ENCODE measurements at places on chromosomes 11 and 22.

- no peak for DNase-seq
Observed at GRCh38 chr22:50091092-50091768, 1.4 kb downstream of the MOV10L1 start.

DNA sequence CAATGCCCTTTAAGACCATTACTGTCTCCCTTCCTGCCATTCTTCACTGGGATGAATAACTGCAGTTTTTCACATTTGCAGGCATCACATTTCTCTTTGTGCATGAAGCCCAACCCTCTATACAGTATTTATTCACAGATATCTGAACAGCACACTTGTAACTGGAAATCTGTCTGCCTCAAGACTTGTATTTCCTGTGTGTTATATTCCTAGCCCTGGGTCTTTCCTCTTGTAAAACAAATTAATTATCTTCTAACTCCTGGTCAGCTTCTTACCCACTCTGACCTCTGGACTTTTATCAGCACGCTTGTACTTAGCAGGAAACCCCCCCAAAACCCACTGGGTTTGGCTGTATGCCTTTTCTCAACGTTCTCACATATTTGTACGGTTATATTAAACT, 2.0 kb downstream of the CSRP3 start:
- no peak for DNase-seq

GRCh38 chr11:201966-202365, 5.2 kb downstream of the BET1L start:
- no peak for DNase-seq

DNA sequence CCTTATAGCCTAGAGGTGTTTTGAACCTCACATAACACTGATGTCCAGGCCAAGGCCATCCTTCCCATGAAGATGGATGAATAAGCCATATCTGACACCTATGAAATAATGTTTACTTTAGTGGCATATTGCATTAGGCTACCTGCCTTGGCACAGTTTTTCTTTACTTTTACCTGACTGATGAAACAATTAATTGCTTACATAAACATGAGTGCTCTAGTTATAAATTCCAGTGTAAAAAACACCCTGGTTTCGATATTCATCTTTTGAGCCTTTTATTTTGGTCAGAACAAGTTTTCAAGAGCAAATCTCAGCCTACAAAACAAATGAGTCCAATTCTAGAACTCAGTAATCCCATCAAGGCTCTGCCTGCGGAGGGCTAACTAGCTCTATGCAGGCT, 7.0 kb upstream of the HBE1 start:
- peak; percentile 81 for DNase-seq

GRCh38 chr11:115739146-115739545, 234.9 kb upstream of the CADM1 start:
- DNase-seq = no peak

DNA sequence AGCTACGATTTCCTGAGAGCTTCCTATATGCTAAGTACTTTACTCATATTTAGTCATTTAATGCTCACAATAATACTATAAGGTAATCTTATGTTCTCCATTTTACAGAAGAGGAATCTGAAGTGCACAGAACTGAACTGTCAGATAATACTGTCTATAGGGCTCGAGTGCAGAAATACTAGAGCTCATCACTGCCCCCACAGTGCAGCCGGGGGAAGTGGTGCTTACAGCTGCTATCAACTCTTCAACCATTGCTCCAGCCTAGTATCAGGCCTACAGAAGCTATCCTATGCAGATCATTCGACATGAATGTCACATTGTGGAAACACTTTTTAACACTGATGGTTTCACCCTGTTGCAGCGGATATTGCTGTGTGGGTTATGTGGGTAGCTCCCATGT, 929.9 kb downstream of the NTM start:
- DNase-seq = no peak

DNA sequence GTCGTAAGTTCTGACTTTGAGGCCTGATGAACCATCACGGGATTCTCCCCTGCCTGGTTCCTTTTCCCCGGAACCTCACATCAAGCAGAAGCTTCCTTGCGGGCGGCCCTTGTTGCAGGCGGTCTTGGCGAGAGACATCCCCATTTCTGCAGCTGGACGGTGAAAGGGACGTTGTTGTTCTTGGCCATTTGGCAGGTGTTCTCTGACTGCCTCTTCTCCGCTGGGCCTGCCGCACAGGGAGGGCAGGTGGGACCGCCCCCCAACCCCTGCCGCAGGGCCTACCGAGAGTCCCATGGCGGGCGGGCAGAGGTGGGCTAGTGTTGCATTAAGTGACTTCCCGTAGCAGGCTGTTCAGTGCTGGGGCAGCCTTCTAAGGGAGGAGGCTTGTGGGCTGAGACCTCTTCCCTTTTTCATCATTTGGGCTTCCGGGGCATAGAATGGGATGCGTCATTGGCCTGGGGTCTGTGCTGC, 26.9 kb upstream of the GRAMD4 start:
- DNase-seq = no peak

- no peak for DNase-seq
Observed at GRCh38 chr22:21904250-21904789, 36.9 kb upstream of the MAPK1 start.

DNA sequence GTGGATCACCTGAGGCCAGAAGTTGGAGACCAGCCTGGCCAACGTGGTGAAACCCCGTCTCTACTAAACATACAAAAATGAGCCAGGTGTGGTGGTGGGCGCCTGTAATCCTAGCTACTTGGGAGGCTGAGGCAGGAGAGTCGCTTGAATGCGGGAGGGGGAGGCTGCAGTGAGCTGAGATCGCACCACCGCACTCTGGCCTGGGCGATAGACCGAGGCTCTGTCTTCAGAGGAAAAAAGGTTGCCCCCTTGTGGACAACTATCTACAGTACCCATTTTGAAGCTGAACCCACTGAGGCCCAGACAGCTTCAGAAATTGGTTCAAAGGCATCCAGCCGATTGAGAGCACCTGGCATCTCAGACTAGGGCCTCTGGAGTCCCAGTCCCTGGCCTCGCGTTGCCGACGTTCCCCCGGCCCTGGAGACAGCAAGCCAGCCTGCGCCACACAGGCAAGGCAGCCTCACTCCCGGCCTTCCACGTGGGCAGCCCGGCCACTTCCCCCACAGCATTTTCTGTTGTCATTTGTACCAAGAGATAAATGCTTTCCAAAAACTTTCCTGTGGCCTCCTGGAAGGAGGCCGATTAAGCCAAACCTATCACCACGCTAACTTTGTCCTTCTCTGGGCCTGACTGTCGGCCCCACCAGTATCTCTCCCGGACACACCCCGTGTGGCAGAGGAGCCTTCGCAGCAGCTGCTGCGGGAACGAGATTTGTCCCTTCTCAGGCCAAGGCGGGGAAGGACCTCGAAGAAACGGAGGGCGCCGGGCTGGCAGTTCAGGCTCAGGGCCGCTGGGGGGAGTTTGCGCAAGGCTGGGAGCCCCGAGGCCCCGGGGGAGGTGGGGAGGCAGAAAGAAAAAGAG, 82.8 kb downstream of the FLI1 start:
- DNase-seq = no peak

DNA sequence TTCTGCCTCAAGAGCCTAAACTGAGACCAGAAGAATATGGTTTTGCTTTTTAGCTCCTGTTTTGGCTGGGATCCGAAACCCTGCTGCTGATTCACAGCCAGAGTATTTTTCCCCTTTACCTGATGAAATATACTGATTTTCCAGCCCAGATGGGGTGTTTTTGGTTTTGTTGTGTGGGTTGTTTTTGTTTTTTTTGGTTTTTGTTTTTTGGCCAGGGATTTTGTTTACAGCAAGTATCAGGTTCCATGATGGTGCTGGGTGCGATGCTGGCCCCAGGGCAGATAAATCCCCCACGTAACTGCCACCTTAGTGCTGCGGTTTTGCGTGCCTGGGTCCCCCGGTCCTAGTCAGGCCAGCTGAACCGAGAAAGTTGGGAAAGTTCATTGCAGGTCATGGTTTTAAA, 103.7 kb downstream of the ZBTB16 start:
- no peak for DNase-seq

- DNase-seq = no peak
Observed at GRCh38 chr11:71208011-71208774, 44.2 kb downstream of the SHANK2 start.

- DNase-seq = no peak
Observed at GRCh38 chr22:23470811-23471389, 109.2 kb downstream of the IGLL1 start.

DNA sequence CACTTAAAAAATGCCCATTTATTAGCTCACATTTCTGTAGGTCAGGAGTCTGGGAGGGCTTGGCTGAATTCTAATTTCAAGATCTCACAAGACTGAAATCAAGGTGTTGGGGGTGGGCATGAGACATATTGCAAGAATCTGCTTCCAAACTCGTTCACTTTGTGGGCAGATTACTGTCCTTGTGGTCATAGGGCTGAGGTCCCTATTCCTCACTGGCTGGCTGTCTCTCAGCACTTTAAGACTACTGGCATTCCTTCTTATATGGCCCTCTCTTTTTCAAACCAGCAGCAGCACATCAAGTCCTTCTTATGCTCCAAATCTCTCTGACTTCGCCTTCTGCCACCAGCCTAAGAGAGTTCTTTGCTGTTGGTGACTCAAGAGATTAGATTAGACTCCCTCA, 27.8 kb upstream of the MYOD1 start:
- no peak for DNase-seq

- peak; percentile 4 for DNase-seq
Observed at GRCh38 chr11:88886796-88887195, 179.0 kb downstream of the GRM5 start.

DNA sequence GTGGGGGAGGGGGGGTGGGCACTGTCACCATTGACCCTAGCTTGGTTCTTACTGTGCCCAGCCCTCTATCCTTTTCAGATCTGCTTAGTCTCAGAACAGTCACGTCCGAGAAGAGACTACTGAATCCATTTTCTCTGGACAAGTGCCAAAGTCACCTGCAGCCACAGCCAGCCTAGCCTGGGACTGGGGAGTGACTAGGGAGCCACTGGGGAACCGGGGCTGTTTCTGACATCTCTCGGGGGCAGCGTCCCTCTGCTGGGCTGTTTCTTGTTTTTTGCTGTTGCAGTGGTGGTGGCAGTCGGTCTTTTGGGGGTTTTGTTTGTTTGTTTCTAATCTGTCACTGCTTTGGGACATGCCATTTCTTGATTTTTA, 8.7 kb downstream of the SLC37A2 start:
- DNase-seq = no peak

- peak; percentile 95 for DNase-seq
Observed at GRCh38 chr11:119106564-119107537, at the start of gene C2CD2L. TSS of gene C2CD2L (plus strand) at chr11:119107344. CDS start at chr11:119107742, 398 bp downstream.

GRCh38 chr22:23179381-23180299, 669 bp upstream of the BCR start:
- DNase-seq = no peak

GRCh38 chr11:71489311-71490043, 36.5 kb downstream of the NADSYN1 start:
- no peak for DNase-seq

- peak; percentile 41 for DNase-seq
Observed at GRCh38 chr11:124080327-124081001, 34.8 kb upstream of the VWA5A start.

DNA sequence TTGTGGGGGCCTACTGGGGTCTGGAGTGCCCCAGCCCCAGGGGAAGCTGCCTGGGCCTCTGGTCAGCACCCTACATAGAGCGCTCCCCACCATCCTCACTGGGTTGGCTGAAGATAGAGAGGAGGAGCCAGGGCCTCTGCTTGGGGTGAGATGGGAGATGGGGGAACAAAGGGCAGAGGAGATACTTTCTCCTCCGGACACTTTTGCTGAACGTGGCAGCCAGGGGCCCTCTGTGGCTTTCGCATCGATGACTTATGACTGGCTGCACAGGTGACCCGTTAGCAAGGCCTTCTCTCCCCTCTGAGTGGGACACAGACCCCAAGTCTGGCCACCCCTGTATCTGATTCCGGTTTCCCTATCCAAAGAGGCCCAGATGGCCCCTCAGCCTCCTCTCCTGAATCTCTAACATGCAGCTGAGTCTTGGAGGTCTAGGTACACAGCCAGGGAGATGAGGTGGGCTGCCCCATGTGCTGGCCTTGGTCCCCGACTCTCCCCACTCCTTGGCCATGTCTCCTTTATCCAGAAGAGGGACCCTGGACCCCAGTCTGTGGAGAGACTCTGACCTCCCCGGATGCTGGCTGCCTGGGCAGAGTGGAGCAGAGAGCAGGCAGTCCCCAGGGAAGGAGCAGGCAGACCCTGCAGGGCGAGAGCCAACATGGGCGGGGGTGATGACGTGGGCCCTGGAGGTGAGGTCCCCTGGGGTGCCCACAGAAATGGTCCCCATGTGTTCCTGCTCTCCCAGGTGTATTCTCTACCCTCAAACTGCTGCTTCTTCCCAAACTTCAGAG, 59.3 kb upstream of the NECTIN1 start:
- DNase-seq = no peak

DNA sequence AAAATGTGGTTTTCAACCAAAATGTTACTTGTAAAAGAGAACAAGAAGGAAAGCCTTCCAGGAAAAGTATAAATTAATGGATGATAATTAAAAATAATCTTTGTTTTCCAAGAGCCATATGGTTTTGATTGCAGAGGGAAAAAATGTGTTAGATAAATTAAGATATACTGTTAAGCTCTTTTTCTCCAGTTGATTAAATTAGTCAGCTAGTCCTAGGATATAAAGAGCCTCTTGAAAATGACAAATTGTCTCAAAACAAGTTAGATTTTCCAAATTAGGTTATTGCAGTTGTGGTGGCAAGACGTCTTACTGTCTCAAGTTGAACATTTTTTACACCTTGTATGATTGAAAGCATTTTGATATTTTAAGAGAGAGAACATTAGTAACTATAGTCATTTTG, 110.9 kb downstream of the DYNC2H1 start:
- no peak for DNase-seq

DNA sequence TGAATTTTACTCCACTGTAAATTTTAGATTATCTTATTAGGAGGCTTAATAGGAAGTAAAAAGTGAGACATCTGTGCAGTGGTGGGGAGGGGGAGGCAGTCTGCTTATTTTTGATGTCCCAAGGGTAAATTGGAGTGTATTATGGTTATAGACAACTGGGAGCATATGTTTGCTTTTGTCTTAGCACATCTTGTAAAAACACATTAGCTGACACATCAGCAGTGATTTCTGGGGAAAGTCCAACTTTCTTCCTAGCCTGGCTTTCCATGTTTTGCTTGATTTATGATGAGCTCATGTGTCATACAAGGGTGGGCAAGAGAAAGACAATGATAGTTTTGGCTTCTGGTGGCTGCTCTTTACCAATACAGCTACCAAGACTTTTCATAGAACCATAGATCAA, 4.0 kb downstream of the ANO3 start:
- no peak for DNase-seq

- no peak for DNase-seq
Observed at GRCh38 chr11:71395774-71396173, 52.4 kb downstream of the DHCR7 start.

GRCh38 chr11:63762654-63763495, 5.7 kb downstream of the ZFTA start:
- no peak for DNase-seq

- DNase-seq = no peak
Observed at GRCh38 chr11:94549146-94549545, 5.4 kb downstream of the FUT4 start.

DNA sequence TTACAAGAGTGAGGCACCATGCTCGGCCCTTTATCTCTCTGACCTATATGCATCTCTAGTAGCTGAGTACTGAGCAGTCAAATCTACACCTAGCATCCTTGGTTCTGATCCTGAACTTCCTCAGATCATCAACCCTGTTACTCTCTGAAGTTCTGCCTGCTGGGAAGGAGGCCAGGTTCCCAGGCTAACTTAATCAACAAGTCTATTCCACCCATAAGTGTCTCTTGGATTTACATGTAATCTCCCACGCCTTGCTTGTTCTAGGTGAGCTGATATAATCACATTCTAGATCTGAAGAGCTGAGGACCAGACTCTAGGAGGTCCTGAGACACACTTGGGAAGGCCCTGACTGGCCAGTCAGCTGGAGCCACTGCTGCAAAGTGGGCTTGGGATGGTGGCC, 22.1 kb downstream of the CABP7 start:
- no peak for DNase-seq

- peak; percentile 52 for DNase-seq
Observed at GRCh38 chr22:43110444-43110926, at the start of gene BIK. TSS of gene BIK (plus strand) at chr22:43110750. CDS start at chr22:43124023, 13,273 bp downstream.

Measured in hematopoietic multipotent progenitor cell treated with erythropoietin and hydrocortisone succinate and interleukin-3 and kit ligand, for 17 days (in vitro differentiated cells).